ENCODE measurements at places on chromosomes 4 and X.

- no peak for DNase-seq
These were observed 9.1 kb downstream of the NSD2 start for GRCh38 chr4:1880332-1880731.

- DNase-seq, result no peak
These were observed 100.5 kb downstream of the CLNK start for GRCh38 chr4:10584042-10584441.

DNA sequence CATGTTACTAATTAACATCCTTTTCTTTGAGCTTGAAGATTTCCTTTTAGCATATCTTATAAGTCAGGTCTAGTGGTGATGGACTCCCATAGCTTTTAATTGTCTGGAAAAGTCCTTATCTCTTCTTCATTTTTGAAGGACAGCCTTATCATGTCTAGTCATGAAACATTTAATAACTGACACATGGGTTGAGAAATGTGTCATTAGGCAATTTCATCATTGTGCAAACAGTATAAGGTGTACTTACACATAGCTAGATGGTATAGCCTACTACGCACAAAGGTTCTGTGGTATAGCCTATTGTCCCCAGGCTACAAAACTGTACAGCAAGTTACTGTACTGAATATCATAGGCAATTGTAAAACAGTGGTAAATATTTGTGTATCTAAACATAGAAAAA is 34.5 kb upstream of the ALG13 start:
- DNase-seq, result no peak

GRCh38 chr4:68597482-68597881 is 21.4 kb upstream of the UGT2B17 start:
- DNase-seq, result no peak

DNA sequence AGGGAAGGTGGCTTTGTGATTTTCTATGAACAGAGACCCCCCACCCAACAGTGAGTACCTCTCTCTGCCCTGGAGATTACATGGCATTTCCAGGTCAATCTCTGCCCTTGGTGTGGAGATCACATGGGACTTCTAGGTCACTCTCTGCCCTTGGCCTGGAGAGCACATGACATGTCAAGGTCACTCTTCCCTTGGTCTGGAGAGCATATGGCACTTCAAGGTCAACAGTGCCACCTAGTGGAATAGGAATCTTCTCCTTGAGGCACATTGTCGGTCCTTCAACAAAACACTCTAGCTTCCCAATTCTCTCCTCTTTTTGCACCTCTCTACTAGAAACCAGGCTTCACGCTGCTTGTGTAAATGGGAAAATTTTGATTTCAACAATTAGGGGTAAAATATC is 66.2 kb upstream of the TACR3 start:
- DNase-seq, result no peak

GRCh38 chrX:58025979-58026378 is 115.7 kb upstream of the ZXDA start:
- peak; percentile 32 for DNase-seq

- DNase-seq, result no peak
These were observed 177.4 kb upstream of the HS3ST1 start for GRCh38 chr4:11606078-11606477.

DNA sequence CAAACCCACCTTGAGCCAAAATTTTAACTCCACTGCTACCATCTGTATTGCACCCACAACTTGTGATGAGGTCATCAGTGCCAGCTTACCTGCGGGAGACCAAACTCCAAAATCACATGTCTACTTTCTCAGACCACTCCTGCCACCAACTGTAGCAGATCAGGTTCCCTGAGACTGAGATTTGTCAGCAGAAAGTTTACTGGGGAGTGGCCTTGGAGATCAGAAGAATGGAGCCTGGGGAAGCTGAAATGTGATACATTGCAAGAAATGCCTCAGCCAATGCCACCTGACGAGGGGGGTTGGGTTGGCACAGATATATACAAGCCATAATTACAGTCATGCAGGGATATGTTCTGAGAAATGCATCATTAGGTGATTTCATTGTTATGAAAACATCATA is 19.1 kb downstream of the HAUS3 start:
- DNase-seq, result no peak

GRCh38 chr4:45550766-45551366 is 573.0 kb downstream of the GABRG1 start:
- no peak for DNase-seq

GRCh38 chr4:150973626-150974251 is 41.3 kb downstream of the LRBA start:
- DNase-seq, result no peak

GRCh38 chr4:105633241-105633640 is 75.2 kb downstream of the INTS12 start:
- no peak for DNase-seq

DNA sequence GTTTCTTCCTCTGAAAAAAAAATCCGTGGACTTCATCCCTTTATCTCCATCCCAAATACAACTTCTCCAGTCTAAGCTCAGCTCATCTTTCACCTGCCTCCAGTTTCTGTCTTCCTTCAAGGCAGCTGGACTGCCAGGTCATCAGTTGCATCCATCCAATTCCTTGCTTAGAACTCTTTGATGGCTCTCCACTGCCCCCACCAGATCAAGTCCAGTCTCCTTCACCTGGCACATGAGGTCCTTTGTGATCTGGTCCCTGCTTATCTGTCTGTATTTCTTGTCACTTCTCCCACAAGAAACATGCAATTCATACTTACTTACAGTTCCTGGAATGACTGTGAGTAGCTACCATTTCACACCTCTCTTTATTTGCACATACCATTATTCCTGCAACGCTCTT is 33.8 kb downstream of the OTUD6A start:
- DNase-seq, result no peak

DNA sequence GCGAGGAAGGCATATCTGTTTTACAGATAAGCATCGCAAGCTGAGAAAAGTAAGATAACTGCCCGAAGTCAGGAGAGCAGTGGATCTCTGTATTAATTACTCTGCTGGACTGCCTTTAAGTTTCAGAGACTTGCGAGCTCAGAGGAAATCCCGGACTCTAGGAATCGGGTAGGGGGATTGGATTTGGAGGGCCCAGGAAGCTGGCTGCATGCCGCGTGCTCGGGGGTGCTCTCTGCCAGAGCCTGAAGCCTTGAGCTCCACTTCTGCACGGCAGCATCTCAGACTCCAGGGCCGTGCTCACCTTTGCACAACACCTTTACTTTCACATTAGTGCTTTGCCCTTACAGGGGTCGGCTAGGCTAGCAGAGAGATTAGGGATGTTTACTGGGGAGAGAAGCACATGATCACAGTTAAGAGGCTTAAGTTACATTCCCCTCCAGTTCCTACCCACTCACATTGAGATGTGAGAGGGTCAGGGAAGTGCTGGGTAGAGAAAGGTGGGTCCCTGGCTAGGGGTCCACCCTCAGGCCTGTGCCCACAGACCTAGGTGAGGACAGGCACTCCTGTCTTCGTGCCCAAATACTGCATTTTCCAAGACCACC is 57.0 kb downstream of the TRIML1 start:
- no peak for DNase-seq

- DNase-seq, result no peak
These were observed 49.2 kb downstream of the EDNRA start for GRCh38 chr4:147530134-147530533.

Measured in CD4-positive, alpha-beta T cell treated with Interleukin-6 at 100 ng/mL for 8 hours (primary cell).